Effector memory CD4-positive, alpha-beta T cell (primary cell): ENCODE measurements at places on chromosomes 1 and 21.

- no peak for DNase-seq
- no peak overlapping the region for H3K27ac ChIP-seq
- no peaks in the 10 kb centered on the region for H3K4me1 ChIP-seq
- H3K4me3 ChIP-seq = no peak overlapping the region
Observed at GRCh38 chr1:29783508-29784275, 547.4 kb downstream of the PTPRU start.

- no peaks in the 10 kb centered on the region for H3K27me3 ChIP-seq
- no peaks in the 10 kb centered on the region for H3K4me1 ChIP-seq
- no peak overlapping the region for H3K27ac ChIP-seq
- no peak for DNase-seq
- no peaks in the 10 kb centered on the region for H3K36me3 ChIP-seq
Observed at GRCh38 chr1:163866564-163866963, 544.8 kb downstream of the NUF2 start.

GRCh38 chr1:91596474-91596873, 95.8 kb downstream of the CDC7 start:
- H3K36me3 ChIP-seq = no peaks in the 10 kb centered on the region
- H3K27me3 ChIP-seq = no peaks in the 10 kb centered on the region
- DNase-seq = no peak
- H3K27ac ChIP-seq = no peak overlapping the region
- H3K4me3 ChIP-seq = no peak overlapping the region

GRCh38 chr1:166379447-166379846, 212.6 kb upstream of the FAM78B start:
- no peaks in the 10 kb centered on the region for H3K4me1 ChIP-seq
- no peak for DNase-seq
- H3K27me3 ChIP-seq = no peaks in the 10 kb centered on the region

- peaks cover 4% of the 10 kb centered on the region for H3K4me1 ChIP-seq
- H3K27ac ChIP-seq = no peak overlapping the region
- DNase-seq = peak; percentile 17
- H3K27me3 ChIP-seq = peaks cover 3% of the 10 kb centered on the region
Observed at GRCh38 chr21:25639551-25640201, 618 bp downstream of the JAM2 start.

GRCh38 chr1:33365560-33365997, 44.7 kb upstream of the A3GALT2 start:
- H3K36me3 ChIP-seq = no peaks in the 10 kb centered on the region
- H3K4me3 ChIP-seq = no peak overlapping the region
- no peak for DNase-seq
- no peaks in the 10 kb centered on the region for H3K27me3 ChIP-seq

DNA sequence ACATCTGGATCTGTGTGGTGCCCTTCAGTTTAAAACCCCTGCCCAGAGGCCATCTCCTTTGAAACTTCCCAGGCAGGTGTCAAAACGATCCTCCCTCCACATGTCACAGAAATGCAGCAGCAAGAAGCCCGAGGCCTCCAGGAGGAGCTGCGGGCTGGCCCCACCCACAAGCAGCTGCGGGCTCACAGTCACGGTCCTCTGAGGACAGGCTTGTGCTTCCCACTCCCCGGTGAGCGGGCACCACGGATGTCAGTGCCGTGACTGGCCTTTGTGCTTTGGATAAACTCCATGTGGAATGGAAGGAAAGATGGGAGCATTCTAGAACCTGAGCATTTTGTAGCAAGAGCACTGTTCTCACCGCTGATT, 65.8 kb downstream of the SIK1 start:
- no peaks in the 10 kb centered on the region for H3K36me3 ChIP-seq
- no peak overlapping the region for H3K4me3 ChIP-seq
- H3K4me1 ChIP-seq = peaks cover 22% of the 10 kb centered on the region

- peak overlapping the region; percentile 22 for H3K27ac ChIP-seq
- no peak overlapping the region for H3K4me3 ChIP-seq
- no peaks in the 10 kb centered on the region for H3K27me3 ChIP-seq
- H3K36me3 ChIP-seq = no peaks in the 10 kb centered on the region
- H3K4me1 ChIP-seq = peaks cover 7% of the 10 kb centered on the region
Observed at GRCh38 chr1:172399756-172400721, 20.4 kb upstream of the C1orf105 start.

GRCh38 chr1:156797212-156797871, 19.3 kb downstream of the SH2D2A start:
- peak; percentile 27 for DNase-seq
- no peaks in the 10 kb centered on the region for H3K27me3 ChIP-seq
- peaks cover 70% of the 10 kb centered on the region for H3K36me3 ChIP-seq
- H3K4me3 ChIP-seq = no peak overlapping the region
- no peak overlapping the region for H3K27ac ChIP-seq
- H3K4me1 ChIP-seq = peaks cover 15% of the 10 kb centered on the region

- H3K4me3 ChIP-seq = no peak overlapping the region
- H3K27me3 ChIP-seq = peaks cover 34% of the 10 kb centered on the region
- peaks cover 15% of the 10 kb centered on the region for H3K4me1 ChIP-seq
- no peaks in the 10 kb centered on the region for H3K36me3 ChIP-seq
Observed at GRCh38 chr1:46547481-46548383, 3.7 kb downstream of the KNCN start.

DNA sequence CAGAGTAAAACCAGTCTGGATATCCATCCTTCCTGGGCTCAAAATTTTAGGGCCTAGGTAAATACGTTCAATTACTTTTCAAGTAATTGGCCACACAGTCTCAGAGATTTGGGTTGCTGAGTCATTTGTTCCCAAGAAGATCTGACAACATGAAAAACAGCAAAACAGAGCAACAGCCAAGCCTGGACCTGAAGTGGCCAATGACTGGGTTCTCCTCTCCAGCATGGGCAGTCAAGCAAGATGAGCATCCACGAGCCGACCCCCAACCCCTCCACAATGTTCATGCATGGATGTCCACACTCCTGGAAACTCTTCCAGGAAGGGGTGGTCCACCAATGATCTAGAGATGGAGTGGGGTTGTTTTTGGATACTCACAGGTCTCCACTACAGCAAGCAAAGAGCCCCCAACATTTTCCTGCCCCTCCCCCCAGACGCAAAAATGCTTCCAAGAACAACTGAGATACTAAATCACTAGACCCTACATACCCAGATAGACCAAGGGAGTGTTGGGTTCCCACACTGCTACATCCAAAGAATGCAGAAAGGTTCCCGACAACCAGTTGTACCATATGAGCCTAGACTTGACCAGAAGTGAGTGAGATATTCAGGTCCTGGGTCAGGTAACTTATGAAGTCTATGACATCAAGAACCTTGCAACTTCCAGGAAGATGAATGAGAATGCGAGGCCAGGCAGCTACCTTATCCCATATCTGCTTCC, 73.0 kb downstream of the CD46 start:
- H3K4me1 ChIP-seq = peaks cover 55% of the 10 kb centered on the region
- no peak for DNase-seq
- H3K27ac ChIP-seq = peak overlapping the region; percentile 89
- peak overlapping the region; percentile 40 for H3K4me3 ChIP-seq

GRCh38 chr1:178282949-178283367, 189.1 kb downstream of the RASAL2 start:
- no peak for DNase-seq
- no peaks in the 10 kb centered on the region for H3K36me3 ChIP-seq
- no peaks in the 10 kb centered on the region for H3K4me1 ChIP-seq
- no peak overlapping the region for H3K4me3 ChIP-seq
- H3K27ac ChIP-seq = no peak overlapping the region
- H3K27me3 ChIP-seq = no peaks in the 10 kb centered on the region

DNA sequence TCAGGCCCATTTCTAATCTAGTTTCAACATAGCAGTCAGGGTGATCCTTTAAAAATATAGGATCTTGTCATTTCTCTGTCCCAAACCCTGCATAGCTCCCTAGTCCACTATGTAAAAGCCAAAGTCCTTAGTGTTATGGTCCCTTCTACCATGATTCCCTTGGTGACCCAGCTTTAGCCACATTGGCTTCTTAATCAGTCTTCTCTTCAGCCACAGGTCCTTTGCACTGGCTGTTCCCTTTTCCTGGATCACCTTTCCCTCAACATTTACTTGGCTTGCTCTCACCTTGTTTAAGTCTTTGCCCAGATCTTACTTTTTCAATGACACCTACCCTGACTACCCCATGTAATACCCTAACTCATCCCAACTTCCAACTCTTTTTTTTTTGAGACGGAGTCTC, 11.7 kb upstream of the FUCA1 start:
- no peaks in the 10 kb centered on the region for H3K36me3 ChIP-seq
- H3K4me3 ChIP-seq = no peak overlapping the region
- DNase-seq = no peak
- no peaks in the 10 kb centered on the region for H3K4me1 ChIP-seq
- no peaks in the 10 kb centered on the region for H3K27me3 ChIP-seq

DNA sequence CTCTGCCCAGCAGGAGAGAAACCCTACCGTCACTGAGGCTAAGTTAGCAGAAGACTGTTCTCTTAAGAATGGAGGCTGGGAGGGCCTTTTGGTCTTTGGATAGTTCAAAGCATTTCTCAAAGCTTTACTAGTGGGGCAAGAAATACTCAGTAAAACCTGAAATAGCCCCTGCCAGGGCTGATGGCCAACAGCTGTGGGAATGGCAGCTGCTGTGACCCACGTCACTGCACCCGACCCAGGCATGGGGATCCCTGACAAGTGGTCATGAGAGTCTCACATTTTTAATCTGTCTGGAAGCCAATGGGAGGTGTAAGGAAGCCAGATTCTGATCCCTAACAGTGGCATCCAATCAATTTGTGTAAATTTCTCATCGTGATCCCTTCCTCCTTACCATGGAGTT, 44.5 kb upstream of the ENAH start:
- no peak for DNase-seq
- no peaks in the 10 kb centered on the region for H3K36me3 ChIP-seq
- no peak overlapping the region for H3K27ac ChIP-seq
- no peak overlapping the region for H3K4me3 ChIP-seq
- H3K27me3 ChIP-seq = no peaks in the 10 kb centered on the region

DNA sequence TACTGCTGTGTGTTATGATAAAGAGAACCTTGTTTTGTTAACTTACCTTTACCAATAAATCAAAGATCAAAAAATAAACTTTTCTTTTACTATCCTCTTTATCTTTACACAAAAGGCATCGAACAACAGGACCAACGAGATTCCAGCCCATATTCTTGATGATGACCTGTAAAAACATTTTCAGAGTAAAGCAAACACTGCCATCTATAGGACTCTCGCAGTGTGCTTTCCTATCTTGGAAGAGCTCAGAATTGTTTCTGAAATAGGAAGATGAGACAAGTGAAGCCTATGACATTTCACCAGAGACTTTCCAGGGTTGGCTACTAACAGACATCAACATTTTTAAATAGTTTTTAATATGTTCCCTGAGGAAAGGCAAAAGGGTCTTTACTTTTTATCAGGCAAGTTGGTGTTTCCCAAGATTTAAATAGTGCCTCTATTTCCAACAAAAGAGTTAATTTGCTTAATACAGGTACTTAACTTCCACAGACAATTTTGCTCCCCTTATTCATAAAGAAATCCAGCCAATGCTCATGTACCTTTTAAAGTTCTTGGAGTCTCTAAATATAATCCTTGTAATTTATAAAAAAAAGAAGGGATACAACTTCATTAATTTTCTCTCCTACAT, 7.3 kb downstream of the GLMN start:
- H3K27me3 ChIP-seq = no peaks in the 10 kb centered on the region
- DNase-seq = no peak

DNA sequence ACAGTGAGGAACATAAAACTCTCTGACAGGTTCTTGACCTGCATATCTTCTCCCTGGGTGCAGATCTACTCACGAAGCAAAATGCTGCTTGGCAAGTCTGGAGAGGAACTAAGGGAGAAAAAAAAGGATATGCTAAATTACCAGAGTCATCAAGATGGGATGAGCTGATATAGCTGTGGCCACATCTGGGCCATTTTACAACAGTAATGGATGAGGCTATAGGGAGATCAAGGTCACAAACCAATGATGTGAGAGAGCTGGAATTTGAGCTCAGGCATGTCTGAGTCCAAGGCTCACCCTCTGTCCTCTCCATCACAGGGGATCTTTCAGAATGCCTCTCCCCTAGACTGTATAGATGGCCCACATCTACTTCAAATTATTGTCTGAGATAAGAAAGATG, 26.2 kb downstream of the ZMYND12 start:
- no peak overlapping the region for H3K4me3 ChIP-seq
- H3K36me3 ChIP-seq = no peaks in the 10 kb centered on the region
- H3K27ac ChIP-seq = no peak overlapping the region
- no peaks in the 10 kb centered on the region for H3K27me3 ChIP-seq

GRCh38 chr21:17602874-17603273, 9.8 kb downstream of the BTG3 start:
- no peak for DNase-seq
- no peak overlapping the region for H3K27ac ChIP-seq
- H3K4me1 ChIP-seq = no peaks in the 10 kb centered on the region
- H3K4me3 ChIP-seq = no peak overlapping the region
- H3K36me3 ChIP-seq = peaks cover 18% of the 10 kb centered on the region
